Parietal lobe (tissue), 2 donors: ENCODE measurements at places on chromosomes 16 and 17. TPM values are rescaled to one million over a fixed set of nuclear protein-coding genes. Genes with fewer than 3 reads are reported as not detected.

Gene OR3A3
- not detected for total RNA-seq

Gene ADAMTS18
- 0.94 TPM for total RNA-seq

Gene SOX15
- 1.6 TPM for total RNA-seq

Gene KRTAP1-3
- total RNA-seq: not detected

Gene TK1
- 4.1 TPM for total RNA-seq

Gene KLHL10
- total RNA-seq: not detected

Gene CACNG5
- 0.63 TPM for total RNA-seq
